Fibroblast of skin of left quadriceps (primary cell): ENCODE measurements at places on chromosomes 4 and X.
A peak's percentile ranks its signal among the peaks of the same experiment; 100 is the strongest.

DNA sequence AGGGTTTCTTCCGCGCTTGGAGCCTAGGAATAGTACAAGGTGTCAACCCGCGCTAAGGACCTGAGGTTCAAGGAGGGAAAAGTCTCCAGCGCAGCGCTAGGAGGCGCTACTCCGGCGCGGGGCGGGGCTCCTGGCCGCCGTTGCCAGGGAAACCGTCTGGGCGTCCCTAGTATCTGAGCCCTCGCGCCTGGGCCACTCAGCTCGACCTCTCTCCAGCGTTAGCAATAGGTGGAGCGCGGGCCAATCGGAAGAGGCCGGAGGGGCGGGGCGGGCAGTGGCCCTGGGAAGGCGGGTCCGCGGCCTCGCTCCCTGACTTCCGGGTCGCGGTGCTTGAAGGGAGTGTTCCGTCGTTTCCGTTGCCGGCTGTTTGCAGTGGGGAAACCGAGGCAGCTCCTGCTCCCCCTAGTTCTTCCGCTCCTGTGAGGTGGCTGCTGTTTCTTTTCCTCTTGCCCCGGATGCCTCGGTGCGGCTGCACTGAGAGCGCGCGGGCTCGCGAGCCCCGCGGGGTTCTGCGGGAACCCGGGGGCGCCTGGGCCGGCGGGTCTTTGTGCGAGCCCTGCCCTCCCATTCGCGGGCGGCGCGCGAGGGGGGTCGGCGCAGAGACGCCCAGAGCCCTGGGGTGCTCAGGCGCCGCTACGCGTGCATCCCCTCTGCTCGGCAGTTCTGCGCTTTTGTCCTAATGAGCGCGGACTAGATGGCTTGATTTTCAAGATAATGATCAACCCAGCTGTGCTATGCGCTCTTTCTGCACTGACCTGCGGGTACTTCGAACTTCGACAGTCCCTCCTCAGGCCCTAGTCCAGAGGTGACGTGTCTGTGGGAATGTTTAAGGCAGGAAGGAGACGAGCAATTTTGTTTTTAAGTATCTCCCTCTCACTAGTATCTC is at the start of gene ELMOD2:
TSS of gene ELMOD2 (plus strand) at position 312 of the 886 bp plus-strand sequence. CDS start 1,261 bp downstream, outside the sequence.
- peak; percentile 94 for DNase-seq

DNA sequence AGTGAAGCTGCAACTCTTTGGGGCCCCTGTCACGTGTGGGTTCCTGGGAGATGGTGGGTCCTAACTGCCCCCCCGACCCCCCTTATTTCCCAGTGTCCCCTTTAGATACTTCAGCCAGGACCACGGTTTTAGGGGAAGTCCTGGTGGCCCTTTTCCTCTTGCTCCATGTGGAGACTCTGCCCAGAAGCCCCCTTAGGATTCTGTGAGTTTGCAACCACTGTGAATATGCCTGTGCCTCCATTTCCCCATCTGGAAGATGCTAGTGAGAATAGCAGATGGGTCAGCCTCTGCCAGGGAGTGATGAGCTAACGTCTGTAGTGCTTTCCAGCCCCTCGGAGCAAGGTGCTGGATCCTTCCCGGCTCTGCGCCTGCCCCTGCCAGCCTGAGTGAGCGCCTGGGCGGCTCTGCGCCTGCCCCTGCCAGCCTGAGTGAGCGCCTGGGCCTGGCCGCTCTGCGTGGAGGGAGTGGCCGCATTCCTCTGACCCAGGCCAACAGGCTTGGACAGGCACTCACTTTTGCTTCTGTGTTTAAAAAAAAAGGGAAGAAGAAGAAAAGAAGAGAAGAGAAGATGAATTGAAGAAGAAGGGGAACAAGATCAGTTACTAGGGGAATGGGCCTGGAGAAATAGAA is 6.7 kb upstream of the CITED1 start:
- no peak for DNase-seq

GRCh38 chr4:22688236-22688635 is 4.5 kb upstream of the GBA3 start:
- no peak for DNase-seq

DNA sequence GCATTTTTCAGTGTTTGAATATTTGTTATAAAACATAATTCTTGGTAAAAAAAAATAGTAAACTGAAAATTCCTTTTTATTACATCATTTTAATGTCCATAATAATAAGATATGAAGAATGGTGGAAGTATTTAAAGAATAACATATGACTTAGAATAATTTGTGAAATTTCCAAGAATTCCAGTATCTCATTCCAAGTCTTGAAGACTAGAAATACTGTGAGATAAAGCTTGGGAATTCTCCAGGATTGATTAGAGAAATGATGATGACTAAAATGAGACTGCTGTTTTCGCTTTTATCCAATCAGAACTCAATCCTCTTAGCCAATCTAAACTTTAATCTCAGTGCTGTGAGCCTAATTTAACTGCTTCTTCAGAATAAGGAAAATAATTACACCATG is 184.2 kb upstream of the HCCS start:
- peak; percentile 48 for DNase-seq

- DNase-seq, result no peak
Measured at GRCh38 chr4:2339458-2340271, 77.8 kb upstream of the MXD4 start.

DNA sequence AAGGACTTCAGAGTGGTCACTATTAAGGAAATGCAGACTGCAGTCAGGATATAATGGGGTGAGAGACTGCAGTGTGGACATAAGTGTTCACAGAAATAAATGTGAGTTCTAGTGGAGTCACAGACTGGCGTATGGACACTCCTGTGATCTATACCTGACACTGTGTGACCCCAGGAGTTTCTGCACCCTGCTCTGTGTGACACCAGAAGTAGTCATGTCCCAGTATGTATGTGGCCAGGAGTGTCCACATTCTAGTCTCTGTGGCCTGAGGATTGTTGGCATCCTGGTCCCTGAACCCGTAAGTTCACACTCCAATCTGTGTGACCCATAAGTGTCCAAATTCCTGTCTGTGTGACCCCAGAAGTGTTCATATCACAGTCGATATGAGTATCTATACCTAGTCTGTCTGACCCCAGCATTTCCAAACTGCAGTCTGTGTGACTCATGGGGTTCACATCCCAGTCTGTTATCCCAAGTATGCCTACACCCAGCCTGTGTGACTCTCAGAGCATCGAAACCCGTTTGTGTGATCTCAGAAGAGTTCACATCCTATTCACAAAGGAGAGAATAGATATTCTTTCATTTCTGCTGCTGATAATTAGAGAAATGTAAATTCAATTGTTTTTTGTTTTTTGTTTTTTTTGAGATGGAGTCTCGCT is 16.3 kb downstream of the WDR13 start:
- no peak for DNase-seq

GRCh38 chr4:42673082-42673425 is 16.1 kb upstream of the ATP8A1 start:
- DNase-seq, result no peak

DNA sequence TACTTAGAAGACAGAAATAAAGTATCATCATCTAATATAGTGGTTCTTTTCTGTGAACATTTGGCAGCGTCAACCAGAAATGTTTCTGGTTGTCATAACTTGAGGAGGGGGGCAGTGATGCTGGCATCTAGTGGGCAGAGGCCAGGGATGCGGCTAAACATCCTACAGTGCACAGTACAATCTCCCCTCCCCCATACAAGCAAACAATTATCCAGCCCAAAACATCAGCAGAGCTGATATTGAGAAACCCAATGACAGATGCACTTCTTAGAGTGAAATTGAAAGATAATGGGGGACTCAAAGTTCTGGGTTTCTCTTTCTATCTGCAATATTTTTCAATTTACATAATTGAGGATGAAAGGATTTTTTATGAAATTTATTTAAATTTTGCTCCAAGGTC is 1.9 kb upstream of the EIF1AX start:
- DNase-seq, result no peak

GRCh38 chr4:1072830-1073446 is 40.4 kb downstream of the RNF212 start:
- peak; percentile 14 for DNase-seq
